ENCODE measurements at places on chromosomes 12 and 14.
A peak's percentile ranks its signal among the peaks of the same experiment; 100 is the strongest.

- no peak for DNase-seq
Observed at GRCh38 chr14:93121030-93121834, 5.5 kb upstream of the ITPK1 start.

DNA sequence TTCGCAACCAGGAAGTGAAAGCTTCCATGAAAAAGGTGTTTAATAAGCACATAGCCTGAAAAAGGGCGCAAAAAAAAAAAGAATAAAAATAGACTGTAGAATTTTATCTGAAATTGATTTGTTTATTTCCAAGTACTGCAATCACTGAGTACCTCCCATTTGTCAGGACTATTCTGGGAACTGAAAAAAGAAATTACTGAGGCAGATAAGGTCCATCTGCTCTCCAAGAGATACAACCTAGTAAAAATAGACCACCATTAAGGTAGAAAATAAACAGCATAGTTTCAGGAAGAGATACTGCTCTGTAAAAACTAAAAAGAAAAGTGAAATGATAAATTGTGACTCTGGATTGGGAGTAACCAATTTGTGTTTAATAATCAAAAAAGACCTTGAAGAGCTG is 24.7 kb downstream of the OR4N2 start:
- DNase-seq: no peak

DNA sequence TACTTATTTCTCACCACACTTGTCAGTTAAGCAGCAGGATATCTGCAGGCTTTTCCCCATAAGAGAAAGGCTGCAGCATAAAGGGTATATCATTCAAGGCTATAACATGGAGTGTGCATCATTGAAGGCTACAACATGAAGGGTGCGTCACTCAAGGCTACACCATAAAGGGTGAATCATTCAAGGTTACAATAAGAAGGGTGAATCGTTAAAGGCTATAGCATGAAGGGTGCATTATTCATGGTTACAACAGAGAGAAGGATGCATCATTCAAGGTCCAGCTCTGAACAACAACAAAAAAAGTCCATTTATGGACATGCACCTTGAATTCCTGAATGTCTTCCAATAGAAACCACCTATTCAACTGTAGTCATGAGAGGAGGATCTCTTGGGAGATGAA is 32.8 kb upstream of the LUM start:
- no peak for DNase-seq

GRCh38 chr12:113479590-113480335 is 8.1 kb upstream of the LHX5 start:
- peak; percentile 46 for DNase-seq

DNA sequence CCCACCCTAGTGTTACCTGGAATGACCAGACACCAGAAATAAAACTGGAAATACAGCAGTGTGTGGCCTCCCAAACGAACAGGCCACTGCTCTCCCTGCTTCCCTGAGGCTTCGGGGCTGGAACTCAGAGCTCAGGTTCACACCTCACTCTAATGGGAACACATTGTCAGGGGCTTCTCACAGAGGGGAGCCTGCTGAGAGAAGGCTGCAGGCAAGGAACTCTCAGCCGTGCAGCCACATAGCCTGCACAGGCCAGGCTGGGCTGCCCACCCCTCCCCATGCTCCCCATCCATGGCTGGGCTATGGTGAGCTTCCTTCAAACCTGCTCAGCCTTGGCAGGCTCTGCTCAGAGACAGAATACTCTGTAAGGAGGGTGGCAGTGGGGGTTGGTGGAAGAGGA is 302.5 kb downstream of the EMP1 start:
- no peak for DNase-seq

DNA sequence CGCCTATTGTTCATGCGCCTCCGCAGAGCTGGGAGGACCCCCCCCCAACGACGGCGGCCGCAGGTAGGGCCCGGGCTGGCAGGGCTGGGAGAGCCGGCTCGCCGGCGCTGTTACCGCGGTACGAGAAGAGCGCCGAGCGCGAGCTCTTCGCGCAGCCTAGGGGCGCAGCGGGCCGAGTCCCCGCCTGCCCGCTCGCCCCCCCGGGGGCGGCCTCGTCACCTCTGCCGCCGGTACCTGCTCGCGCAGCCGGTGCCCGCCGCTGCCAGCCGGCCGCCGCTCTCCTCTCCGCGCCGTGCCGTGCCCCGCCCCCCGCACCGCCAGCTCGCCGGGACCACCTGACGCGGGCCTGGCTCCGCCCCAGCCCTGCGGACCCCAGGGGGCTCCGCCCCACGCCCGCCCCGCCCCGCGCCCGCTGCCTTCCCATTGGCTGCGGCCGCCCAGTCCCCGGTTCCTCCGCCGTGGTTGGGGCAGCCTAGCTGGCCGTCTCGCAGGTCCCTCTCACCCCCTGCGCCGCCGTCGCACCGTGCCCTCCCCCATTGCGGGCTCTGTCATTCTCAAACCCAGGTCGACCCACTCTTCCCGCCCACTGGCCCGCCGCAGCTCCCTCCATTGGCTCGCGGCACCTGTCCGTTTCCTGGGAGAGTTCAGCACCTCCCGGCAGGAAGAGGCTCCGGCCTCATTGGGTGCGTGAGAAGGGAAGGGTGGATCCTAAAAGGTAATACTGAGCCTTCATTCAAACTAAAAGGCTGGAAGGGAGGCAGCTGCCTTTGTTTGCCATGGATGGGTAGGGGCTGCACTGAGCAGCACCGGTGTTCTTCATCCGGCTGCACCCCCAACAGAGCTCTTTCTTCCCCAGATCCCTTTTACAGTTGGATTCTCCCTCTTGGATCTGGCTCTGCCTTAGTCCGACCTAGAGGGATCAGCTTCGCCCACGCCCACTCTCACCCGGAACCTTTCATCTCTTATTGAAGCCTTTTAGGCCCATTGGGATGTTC is at the start of gene MAP3K9:
Gene MAP3K9, minus strand, starts transcription at position 289 of the 995 bp plus-strand sequence. CDS start 342 bp downstream, outside the sequence.
- DNase-seq: peak; percentile 82

DNA sequence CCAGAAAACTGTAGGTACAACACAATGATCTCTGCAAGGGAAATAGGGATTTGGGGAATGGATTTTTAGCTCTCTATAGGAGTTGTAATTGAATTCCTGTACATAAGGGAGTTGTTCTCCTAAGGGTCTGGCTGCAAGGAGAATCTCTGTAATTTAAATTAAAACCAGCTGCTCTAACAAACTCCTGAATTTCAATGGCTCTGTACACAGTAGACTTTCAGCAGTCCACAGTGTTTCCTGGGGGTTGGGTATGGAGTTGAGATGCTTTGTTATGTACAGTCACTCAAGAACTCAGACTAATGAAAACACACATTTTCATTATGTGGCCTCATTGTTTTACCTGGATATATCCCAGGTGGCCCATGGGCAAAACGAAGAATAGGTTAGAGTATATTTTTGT is 93.2 kb downstream of the NAV3 start:
- no peak for DNase-seq

- DNase-seq: no peak
Observed at GRCh38 chr12:666766-667308, 3.6 kb upstream of the NINJ2 start.

DNA sequence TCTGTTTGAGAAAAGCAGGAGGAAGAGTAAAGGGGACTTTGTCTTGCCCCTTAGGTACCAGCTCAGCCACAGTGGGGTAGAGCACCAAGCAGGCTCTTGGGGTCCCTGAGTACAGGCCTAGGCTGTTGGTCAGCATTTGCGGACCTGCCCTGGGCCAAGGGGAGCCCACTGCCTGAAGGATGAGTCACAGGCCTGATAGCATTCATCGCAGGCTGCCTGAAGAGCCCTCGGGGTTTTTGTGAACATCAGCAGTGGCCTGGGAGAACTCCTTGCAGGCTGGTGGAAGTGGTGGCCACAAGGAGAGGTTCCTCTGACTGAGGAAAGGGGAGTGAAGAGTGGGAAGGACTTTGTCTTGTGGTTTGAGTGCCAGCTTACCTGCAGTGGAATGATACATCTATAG is 25.0 kb upstream of the P2RX7 start:
- DNase-seq: no peak

- no peak for DNase-seq
Observed at GRCh38 chr12:52539821-52540173, 13.1 kb downstream of the KRT71 start.

- no peak for DNase-seq
Observed at GRCh38 chr12:121390856-121391255, 9.1 kb upstream of the RNF34 start.

DNA sequence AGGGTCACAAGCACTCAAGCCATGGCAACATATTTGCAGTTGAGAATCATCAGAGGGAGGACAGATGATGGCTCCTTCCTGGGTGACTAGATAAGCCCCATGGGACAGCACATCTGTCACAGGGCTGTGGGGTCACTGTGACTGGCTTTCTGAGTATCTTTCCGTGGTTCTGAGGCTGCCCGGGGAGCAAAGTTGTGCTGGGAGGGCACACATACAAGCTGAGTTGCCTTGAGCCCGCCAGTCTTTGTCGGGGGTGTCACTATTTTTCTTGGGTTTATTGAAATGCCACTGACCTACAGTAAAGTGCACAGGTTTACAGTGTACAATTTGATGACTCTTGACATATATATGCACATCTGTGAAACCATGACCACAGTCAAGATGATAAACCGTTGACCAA is 17.2 kb upstream of the KIF26A start:
- DNase-seq: no peak

DNA sequence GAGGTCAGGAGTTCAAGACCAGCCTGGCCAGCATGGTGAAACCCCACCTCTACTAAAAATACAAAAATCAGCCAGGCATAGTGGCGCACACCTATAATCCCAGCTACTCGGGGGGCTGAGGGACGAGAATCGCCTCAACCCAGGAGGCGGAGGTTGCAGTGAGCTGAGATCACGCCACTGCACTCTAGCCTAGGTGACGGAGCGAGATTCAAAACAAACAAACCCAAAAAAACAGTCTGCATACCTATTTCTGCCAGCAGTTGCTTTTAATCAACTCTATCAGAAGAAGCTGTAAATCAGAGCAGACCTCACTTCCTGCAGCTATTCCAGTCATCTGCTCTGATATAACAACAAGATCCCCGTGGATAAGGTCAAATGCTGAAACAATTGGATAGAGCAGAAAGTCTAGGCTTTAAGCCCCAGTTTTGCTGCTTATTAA is 50.5 kb downstream of the LIMA1 start:
- no peak for DNase-seq

- DNase-seq: no peak
Observed at GRCh38 chr14:105087963-105088811, 23.0 kb upstream of the GPR132 start.

DNA sequence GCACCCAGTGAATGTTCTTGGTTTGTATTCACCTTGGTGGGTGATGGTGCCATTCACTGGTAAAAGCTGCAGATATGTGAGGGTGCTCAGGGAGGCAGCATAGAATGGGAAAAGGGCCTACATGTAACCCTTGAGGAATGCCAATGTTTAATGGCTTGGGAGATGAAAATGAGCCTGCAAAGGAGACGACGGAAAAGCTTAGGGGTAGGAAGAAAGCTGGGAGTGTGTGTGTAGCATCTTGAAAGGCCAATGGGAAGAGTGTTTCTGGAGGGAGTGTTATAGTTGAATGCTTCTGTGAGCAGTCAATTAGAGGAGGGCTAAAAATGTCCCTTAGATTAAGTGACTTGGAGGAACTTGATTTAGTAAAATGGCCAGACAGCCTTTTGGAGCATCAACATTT is 24.9 kb downstream of the PPM1A start:
- no peak for DNase-seq

DNA sequence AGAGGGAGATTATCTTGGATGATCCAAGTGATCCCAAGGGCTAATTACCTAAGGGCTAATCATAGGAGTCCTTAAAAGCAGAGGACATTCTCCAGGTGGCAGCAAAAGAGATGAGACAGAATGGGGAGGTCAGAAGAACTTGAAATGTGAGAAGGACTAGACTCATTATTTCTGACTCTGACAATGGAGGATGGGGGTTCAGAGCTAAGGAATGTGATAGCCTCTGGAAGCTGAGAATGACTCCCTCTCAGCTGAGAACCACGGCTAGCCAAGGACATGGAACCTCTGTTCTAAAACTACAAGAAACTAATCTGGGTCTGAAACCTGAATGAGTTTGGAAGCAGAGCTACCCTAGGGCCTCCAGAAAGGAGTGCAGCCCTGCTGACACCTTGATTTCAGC is 35.6 kb upstream of the ANKS1B start:
- DNase-seq: no peak

- no peak for DNase-seq
Observed at GRCh38 chr14:56270921-56271320, 152.7 kb downstream of the PELI2 start.

- no peak for DNase-seq
Observed at GRCh38 chr14:88044776-88045446, 40.0 kb downstream of the GPR65 start.

- DNase-seq: peak; percentile 44
Observed at GRCh38 chr12:108803428-108804105, 53.8 kb downstream of the SSH1 start.

- no peak for DNase-seq
Observed at GRCh38 chr12:59070322-59070933, 150.1 kb upstream of the LRIG3 start.

DNA sequence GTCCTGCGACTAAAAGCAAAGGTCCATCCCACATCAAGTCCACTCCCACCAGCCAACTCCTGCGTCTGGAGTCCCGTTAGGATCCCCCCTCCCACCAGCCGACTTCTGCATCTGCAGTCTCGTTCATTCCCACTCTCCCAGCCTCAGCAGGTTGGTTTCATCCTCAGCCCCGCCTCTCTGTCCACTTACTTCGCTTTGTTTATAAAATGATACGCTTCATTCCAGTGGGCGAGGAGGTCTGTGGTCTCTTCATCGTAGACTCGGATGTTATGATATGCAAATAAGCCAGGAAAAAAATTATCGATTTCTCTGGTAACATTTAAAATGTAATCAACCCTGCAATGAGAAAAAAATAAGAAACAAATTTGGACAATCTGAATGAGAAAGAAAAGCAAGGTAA is 56.8 kb downstream of the SSH1 start:
- DNase-seq: no peak

- DNase-seq: no peak
Observed at GRCh38 chr14:103770500-103770899, 54.9 kb downstream of the ZFYVE21 start.

- no peak for DNase-seq
Observed at GRCh38 chr12:79174626-79175025, 310.1 kb downstream of the SYT1 start.

DNA sequence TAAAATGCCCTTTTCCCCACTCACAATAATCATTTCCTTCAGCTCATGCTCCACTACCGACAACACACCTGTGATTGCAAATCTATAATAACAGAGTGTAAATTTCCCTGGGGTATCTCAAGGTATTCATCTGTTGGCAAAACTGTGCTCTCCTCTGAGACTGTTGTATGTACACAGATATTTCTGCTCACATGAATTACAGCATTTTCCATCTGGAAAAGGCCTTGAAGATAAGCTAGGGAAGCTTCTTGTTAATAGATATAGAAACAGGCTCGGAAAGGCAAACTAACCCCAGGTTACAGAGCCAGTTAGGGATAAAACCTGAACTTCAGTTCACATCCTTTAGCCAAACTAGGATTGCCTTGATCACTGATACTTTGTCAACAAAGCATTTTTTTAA is 210.4 kb upstream of the KRR1 start:
- no peak for DNase-seq

- no peak for DNase-seq
Observed at GRCh38 chr12:122944605-122945592, 21.4 kb downstream of the ABCB9 start.

Measured in stimulated activated CD4-positive, alpha-beta T cell treated with anti-CD3 and anti-CD28 coated beads, Interleukin-4, amount 100 ng/mL, for 4 hours (primary cell).